Fibroblast of the aortic adventitia (primary cell): ENCODE measurements at places on chromosomes 3 and 15. TPM values are rescaled to one million over a fixed set of nuclear protein-coding genes. Genes with fewer than 3 reads are reported as not detected.

The FLNB gene
- total RNA-seq, result 44.0 and 69.0 TPM in 2 replicates

The CTDSPL gene
- total RNA-seq, result 30.1 and 33.6 TPM in 2 replicates

The GPR160 gene
- 0.90 TPM in 1 of 2 replicates, not detected in the other for total RNA-seq

The KLHL40 gene
- total RNA-seq, result not detected in 2 replicates

The SLC28A1 gene
- total RNA-seq, result not detected in 2 replicates

The DUOX2 gene
- not detected in 2 replicates for total RNA-seq

The ROPN1 gene
- not detected in 2 replicates for total RNA-seq

The WDR73 gene
- total RNA-seq, result 26.8 and 38.0 TPM in 2 replicates

The CD276 gene
- total RNA-seq, result 87.3 and 121 TPM in 2 replicates

The ABTB1 gene
- 8.2 and 19.5 TPM in 2 replicates for total RNA-seq
